ENCODE measurements at places on chromosomes 2 and 18.

DNA sequence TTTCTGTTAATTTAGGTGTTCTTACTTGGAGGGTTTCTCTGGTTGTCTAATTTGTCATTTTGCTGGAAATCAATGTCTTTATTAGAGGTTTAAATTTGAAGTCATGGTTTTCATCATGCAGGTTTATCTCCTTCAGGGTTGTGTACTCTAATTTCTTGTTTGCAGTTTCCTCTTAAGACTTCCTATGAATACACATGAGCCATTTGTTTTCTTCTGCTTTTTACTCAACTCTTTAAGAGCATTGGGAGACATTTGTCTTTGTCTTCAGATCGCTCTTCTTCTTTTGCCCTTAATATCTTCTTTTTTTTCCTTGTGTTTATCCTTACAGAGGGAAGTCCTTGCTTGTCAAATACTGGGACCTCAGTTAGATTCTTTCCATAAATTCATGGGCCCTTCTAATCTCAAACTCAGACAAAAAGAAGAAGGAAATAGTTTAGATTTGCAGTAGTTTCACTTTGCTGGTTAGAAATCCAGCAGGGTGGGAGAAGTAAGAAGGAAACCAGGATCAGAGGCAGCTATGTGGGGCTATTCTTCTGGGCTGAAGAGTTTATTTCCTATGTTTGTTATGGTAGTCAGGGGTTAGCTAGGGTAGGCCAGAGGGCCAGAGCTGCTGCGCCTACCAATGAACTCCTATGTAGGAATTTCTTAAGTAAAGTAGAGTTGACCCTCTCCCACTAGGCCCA, 176.6 kb downstream of the DYSF start:
- no peak for DNase-seq

DNA sequence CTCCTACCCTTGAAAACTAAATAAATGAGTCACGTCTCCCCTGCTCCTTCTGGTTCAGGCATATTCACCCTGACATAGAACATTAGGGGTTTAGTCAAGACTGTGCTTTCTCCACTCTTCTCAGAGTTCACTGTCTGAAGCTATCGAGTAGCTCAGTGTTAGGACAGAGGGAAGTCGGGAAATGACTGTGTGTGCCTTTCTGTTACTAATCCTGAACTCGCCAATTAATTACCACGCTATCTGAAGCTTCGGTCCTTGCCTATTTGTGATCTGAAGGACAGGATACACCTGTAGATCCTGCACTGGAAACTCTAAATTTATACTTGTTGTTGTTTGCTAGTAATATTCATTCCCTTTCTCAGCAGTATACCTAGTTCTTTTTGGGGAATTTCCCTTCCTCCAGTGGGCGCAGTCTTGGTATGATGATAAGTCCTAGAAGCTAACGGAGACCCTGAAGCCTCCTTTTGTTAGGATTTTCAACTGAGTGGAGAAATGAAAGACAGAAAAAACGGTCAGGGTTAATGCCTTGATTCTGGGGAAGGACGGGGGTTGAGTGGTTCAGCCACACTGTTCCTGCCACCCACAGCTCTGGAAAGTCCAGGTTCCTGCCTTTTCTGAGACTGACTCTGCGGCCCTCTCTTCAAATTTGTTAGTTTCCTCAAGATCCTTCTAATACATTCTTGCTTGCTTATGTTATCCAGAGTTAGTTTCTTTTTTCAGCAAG, 218.0 kb downstream of the DLGAP1 start:
- no peak for DNase-seq

GRCh38 chr2:105919826-105920225, 175.1 kb downstream of the NCK2 start:
- DNase-seq: peak; percentile 23

- no peak for DNase-seq
Measured at GRCh38 chr2:36849265-36849664, 117.1 kb downstream of the STRN start.

DNA sequence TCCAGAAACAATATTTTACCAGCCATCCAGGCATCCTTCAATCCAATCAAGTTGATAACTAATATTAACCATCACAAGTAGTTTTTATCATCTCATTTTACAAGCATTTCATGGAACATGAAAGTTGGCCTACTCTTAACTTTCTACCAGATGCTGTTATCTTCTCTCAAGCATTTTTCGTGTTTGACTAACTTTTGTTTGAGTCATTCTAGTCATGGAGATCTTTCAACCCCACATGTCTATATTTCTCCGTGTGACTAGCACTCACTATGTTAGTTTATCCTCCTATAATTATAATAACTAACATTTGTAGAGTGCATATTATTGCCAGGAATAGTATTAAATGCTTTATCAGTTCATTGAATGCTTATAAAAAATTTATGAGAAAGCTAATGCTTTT, 307.0 kb upstream of the CWC22 start:
- no peak for DNase-seq

- DNase-seq: no peak
Measured at GRCh38 chr2:214545898-214546542, 135.2 kb downstream of the VWC2L start.

- no peak for DNase-seq
Measured at GRCh38 chr2:69298261-69298660, 88.8 kb downstream of the GFPT1 start.

DNA sequence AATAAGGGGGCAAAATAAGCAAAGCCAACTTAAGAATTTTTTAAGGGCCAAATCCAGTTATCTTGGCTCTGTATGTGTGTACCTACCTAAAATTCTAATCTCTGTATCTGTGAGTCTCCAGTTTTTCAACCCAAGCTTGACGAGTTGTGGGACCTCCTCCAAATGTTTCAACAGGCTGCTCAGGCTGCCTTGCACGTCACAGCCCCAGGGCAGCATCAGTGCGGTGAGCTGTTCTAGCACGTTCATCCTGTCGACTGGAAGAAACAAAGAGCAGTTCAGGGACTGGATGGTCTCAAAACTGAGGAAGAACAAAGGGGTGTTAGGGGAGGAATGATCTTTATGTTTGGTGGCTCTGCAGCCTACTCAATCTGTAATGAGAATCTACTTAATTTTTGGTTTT, 29.4 kb downstream of the NLRC4 start:
- no peak for DNase-seq

DNA sequence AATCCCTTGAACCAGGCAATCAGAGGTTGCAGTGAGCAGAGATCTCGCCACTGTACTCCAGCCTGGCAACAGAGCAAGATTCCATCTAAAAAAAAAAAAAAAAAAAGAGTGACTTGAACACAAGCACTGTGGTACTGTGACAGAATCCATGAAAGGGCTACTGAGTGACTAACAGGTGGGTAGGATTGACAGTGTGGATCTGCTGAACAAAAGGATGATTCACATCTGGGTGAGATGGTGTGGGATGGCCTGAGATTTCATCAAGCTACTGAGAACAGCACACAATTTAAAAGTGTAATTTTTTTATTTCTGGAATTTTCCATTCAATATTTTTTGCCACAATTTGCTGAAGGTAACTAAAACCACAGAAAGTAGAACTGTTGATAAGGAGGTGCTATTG, 13.3 kb upstream of the SP3 start:
- no peak for DNase-seq

- DNase-seq: no peak
Measured at GRCh38 chr18:72104851-72105250, 439.3 kb downstream of the CBLN2 start.

GRCh38 chr18:45248240-45248903, 366.9 kb upstream of the SLC14A2 start:
- DNase-seq: no peak

DNA sequence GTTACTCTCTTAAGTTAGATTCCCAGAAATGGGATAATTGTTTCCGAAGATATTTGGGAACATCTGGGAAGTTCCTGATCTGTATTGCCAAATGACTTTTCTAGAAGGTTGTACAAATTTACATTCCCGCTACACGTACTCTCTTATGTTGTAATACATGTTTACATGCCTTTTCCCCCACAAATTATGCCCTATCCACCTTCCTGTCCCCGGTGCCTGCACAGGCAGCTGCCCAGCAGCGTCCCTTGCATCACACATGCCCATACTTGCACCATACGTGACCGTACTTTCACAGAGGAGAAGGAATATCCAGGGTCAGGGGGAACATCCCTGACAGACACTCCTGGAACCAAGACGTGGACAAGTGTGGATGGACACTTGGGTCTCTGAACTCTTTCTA, 24.2 kb upstream of the KLF11 start:
- DNase-seq: no peak

DNA sequence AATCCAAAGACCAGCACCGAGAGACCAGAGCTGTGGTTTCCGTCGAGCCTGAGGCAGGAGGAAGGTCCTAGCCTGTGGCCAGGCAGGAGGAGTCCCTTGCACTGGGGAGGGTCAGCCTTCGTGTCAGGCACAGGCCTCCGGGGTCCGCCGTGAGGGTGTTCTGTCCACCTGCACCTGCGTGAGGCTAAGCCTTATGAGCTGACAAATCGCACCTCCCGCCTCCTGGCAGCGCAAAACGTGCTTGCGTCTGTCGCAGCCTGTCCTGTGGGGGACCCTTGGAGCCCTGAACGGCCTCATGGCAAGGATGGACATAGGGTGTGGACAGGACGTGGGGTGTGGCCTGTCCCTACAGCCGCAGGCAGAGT, 73.3 kb downstream of the KCNG2 start:
- no peak for DNase-seq

- DNase-seq: no peak
Measured at GRCh38 chr2:70655786-70656185, 102.2 kb upstream of the TGFA start.

Data from NAMALWA (cell line).